Activated naive CD4-positive, alpha-beta T cell treated with Interleukin-2 at 50 U/mL for 16 hours (primary cell): ENCODE measurements at places on chromosomes 1 and 21.

DNA sequence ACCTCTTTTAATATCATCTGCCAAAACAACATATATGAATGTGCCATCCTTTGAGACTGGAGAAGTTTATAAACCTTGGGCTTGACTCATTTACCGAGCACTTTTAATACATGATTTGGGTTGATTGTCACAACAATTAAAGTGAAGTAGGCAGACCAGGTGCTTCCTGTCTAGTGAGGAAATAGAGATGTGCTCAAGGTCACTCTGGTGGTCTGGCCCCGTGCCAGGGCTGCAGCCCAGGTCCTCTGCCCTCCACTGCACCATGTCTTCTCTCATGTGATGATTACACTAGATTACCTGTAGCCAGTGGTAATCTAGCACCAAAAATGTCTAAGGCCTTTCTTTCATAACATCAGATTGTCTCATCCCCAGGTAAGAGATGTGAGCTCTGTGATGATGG is 61.8 kb upstream of the LAMC2 start:
- DNase-seq: no peak

- no peak for DNase-seq
These were observed 21.8 kb downstream of the ADORA1 start for GRCh38 chr1:203149188-203149840.

DNA sequence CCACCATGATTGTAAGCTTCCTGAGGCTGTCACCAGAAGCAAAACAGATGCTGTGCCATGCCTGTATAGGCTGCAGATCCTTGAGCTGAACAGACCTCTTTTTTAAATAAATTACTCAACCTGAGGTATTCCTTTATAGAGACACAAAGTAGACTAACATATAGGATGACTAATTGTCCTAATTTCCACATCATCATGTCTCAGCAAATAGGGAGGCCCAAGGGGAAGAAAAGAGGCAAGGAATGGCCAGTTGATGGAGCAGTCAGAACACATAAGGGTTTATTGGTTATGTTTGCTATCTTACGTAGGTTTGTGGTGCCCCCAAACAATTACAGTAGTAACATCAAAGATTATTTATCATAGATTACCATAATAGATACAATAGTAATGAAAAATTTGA is 126.2 kb downstream of the RASAL2 start:
- no peak for DNase-seq

GRCh38 chr1:97906567-97907241 is 14.1 kb downstream of the DPYD start:
- DNase-seq: no peak

DNA sequence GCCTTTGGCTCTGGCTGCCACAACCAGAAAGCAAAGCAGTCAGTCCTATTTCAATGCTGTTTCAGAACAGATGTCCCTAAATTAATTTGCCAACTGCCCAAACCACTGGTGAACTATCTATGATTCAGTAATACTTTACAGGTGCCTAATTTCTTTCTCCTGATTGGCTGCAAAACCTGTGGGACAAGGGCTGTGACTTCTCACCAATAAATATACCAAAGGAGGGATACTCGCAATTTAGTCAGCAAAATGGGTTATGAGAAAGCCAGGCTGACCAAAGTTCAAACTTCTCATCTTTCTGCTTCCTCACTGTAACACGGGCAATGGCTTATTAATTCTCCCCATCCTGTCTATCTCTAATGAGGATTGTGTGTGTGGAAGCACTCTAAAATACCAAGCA is 12.8 kb downstream of the GPN2 start:
- no peak for DNase-seq

DNA sequence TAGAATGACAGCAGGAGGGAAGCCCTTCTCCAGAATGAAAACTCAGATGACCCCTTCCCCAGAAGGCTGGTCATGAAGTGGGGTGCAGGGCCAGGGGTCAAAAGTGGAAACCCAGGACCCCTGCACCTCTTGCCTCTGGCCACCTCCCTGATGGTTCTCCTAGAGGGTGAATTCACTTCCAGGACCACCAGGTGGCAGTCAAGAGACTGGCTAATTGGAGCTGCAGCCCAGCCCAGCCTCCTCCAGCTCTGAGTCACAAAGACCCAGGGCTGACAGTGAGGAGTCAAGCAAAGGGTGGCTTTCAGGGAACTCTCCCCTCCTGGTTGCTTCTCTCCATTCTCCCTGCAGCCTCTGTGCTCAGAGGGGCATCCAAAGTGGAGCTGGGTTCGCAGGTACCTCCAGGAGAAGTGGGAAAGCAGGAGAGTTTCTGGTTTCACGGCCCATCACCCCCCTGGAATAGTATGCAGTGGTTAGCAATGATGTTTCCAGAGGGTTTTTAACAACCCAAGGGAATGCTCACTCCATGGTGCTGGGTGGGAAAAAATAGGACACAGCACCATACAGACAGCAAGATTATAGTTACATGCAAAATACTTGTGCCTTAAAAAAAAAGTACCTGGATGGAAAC is 6.1 kb upstream of the EPHB2 start:
- peak; percentile 79 for DNase-seq

DNA sequence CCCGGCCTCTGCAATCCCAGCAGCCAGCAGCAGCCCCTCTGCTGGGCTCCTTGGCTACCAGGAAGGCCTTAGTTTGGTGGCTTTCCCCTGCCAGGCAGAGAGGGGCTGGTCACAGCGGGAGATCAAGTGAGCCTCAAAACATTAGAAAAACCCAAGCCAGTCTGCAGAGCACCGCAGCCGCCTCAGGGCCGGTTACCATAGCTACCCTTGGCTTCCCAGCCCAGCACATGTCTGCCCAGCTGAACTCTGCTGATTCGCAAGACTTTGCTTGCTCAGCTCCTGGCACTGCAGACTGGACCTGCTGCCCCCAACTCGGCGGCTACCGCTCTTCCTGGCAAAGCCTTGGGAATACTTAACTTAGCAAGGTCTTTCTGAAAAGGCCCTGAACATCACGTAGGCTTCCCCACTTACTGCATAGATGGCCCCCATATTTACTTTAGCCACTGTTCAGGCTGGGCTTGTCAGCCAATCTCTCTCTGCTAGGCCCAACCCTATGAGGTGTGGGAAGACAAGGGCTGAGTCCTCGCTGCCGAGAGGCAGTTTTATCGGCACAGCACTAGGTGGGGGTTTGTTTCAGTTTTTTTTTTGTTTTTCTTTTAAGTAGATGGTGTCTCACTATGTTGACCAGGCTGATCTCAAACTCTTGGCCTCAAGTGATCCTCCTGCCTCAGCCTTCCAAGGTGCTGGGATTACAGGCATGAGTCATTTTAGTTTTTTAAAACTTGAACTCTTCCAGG is 28.6 kb upstream of the PLEKHG5 start:
- no peak for DNase-seq

GRCh38 chr1:50427086-50427817 is 4.0 kb upstream of the DMRTA2 start:
- DNase-seq: no peak

DNA sequence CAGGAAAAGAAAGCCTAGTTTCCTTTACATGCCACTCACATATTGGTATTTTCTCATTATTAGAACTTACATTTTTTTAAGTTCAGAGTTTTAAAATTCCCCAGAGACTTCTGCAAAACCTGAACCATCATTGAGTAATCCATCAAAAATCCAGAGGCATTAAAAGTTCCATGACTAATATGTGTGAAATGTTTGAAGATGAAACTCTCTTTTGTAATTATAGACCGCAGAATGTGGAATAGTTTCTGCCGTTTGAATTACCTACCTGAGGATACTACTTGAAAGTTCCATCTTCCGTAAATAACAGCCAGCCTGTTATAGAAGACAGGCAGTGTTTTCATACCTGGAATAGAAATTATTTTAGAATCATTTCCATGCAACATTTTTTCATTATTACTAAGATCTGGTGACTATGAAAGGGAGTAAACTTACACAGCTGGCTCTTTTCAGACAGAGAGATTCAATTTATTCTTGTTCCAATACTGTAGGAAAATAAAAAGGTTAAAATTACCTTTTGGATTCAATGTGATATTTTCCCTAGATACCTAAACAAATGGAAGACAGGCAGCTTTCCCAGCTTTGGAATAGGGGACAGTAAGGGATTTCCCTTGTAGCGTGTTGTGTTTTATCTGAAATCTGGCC is 131.4 kb downstream of the ST6GALNAC5 start:
- DNase-seq: no peak

DNA sequence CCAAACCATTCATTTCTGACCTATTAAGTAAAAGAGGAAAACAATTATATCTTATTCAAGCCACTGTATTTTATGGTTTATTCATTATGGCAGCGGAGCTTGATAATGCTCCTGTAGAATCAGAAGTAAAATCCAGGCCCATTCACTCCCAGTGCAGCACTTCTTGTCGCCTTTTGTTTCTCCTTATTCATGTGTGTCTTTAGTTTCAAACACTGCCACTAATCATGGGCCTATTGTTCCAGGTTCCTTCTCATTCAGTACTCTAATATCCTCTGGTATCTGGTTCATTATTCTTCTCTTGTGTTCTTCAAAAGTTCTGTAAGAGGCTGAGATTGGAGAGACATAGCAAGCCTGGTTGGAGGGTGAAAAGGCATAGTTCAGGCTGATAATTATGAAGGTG is 218.3 kb downstream of the LRRIQ3 start:
- DNase-seq: no peak

GRCh38 chr1:245859493-245860114 is 647.5 kb downstream of the SMYD3 start:
- no peak for DNase-seq

GRCh38 chr1:162835157-162835899 is 25.6 kb downstream of the CCDC190 start:
- no peak for DNase-seq

- no peak for DNase-seq
These were observed 11.3 kb downstream of the GNPAT start for GRCh38 chr1:231252336-231252735.
